ENCODE measurements at places on chromosomes 1 and 21.

DNA sequence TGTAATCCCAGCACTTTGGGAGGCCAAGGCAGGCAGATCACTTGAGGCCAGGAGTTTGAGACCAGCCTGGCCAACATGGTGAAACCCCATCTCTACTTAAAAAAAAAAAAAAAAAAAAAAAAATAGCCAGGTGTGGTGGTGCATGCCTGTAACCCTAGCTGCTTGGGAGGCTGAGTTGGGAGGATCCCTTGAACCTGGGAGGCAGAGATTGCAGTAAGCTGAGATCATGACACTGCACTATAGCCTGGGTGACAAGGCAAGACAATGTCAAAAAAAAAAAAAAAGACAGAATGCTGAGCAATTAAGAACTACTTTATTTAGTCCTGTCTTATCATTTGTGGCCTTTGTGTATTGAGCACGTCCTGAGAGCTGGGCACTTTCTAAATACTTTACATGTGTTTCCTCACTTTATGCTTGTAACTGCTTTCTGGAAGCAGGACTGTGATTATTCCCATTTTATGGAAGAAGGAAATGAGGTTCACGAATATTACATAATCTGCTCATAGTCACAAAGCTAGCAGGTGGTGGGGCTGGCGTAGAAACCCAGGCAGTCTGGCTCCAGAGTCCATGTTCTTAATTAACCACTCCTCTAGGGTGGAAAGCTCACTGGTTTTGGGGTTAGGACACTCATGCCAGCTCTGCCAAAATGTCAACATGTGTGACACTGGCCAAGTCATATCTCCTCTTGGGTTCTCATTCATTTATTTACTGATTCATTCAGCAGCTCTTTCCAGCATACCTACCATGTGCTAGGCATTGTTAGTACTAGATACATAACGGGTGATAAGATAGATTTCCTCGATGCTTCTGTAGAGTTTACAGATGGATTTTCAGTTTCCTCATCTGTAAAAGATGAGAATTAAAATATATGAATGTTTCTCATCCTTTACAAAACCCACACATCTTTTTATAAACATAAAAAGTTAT lies 57.7 kb downstream of the DDR2 start:
- DNase-seq = peak; percentile 56

DNA sequence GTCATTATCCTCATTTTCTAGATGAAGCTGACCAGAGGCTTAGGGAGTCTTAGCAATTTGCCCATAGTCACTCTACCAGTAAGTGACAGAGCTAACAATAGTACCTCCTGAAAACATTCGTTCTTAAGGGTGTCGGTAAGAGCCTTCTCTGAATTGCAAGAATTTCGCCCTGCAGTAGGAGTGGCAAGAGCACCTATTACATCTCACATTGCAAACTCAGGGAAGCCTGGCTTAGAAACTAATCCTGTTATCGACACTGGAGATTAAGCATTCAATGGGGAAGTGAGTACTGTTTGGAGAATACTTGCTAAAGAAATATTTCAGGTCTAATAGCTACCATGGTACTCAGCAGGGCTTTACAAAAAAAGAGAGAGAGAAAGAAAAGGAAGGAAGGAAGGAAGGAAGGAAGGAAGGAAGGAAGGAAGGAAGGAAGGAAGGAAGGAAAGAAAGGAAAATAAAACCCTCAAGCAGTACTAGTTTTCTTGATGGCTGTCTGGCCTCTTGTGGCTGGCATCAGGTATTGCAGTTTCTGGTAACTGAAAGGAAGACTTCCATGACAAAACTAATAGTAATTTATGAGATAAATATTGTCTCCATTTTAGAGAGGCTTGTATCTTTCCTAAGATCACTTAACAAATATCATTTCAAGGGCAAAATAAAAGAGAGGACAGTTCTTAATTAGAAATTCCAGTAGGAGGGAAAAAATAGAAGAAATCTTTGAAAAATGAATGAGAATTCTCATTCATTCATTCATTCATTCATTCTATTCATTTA lies 10.4 kb downstream of the C1orf226 start:
- DNase-seq = no peak

DNA sequence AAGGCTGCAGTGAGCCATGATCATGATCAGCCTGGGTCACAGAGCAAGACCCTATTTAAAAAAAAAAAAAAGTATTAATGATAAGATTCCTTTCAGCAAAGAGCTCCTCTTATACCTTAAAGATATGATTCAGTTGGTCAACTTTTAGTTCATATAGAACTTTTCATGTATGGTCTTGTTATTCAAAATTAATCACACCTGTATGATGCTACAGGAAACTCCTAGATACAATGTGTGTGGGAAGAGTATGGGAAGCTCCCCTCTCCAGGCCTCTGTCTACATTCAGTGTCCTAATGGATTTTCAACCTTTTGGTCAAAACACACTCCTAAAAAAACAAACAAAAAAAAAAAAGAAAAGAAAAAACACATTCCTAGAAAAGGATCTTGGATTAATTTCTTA lies 17.1 kb downstream of the MR1 start:
- DNase-seq = no peak

- peak; percentile 1 for DNase-seq
Measured at GRCh38 chr1:7590426-7590790, 180.7 kb upstream of the VAMP3 start.

GRCh38 chr1:50265790-50266314 lies 157.1 kb downstream of the ELAVL4 start:
- peak; percentile 13 for DNase-seq

DNA sequence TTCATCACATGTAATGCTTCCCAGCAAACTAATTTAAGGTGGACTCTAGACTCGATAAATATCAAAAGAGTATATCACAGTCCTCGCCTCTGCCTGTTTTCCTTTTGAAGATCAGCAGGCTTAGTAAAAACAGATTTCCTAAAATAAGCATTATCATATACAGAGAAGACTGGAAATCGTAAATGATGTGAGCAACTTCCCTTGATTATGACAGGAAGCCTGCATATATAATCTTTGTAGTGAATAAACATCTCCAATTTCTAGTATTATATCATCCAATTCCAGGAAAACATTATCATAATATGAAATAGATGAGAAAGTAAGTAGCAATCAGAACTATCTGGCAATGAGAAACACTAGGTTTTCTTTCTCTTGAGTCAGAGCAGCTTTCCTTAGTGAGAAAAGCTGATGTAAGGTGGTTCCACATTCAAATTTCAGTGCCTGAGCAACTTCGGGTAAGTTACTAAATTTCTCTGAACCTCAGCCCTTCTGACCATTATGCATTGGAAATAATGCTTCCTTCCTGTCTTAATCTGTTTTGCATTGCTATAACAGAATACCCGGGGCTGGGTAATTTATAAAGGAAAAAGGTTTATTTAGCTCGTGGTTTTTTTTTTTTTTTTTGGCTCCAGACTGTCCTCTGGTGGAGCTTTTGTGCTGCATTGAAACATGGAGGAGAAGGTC lies 12.6 kb upstream of the POU2F1 start:
- no peak for DNase-seq

DNA sequence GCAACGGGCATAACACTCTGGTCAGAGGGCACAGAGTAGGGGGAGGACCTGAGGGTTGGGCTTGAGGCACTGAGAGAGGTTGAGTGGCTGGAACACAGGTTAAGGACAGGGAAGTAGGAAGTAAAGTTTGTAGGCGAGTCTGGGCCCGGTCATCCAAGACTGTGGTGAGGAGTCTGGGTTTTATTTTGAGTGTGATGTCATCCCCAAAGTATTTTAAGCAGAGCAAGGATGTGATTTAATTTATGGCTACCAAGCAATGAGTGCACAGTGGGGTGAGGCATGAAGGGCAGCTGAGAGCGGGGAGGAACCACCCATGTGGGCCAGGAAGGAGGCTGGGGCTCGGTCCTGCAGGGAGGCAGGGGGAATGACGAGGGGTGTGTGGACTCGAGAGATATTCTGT lies 11.2 kb upstream of the VWA5B1 start:
- no peak for DNase-seq

GRCh38 chr21:17930093-17930492 lies 110.9 kb upstream of the C21orf91 start:
- DNase-seq = no peak

DNA sequence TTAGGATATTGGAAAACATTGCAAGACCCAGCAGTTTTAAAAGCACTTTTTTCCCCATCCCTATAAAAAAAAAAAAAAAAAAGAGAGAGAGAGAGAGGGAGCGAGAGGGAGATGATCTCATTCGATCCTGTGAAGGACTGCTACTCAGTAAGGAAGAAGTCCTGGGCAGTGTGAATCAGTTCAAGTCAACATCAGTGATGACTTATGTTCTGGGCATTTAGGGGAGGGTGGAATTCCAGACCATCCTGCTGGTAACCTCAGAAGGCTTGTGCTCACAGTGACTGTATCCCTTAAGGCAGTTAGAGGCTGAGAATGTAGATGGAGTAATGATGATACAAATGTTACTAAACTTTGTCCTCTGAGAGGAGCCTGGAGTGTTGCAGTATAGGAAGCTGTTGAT lies 151.4 kb downstream of the TGFB2 start:
- no peak for DNase-seq

DNA sequence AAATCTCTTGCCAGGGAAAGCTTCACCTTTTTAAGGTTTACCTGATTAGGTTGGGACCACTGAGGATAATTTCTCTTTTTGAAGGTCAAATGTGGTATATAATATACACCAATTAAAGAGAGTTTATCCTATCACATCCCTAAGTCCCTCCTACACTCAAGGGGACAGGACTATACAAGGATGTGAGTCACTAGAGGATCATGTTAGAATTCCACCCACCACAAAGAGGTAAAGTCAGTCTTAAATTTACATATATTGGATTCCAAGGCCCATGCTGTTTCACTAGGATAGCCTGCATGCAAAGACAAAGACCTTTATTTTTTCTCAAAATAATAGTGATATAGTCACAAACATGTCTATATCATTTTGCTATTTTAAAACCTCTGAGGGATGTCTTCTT lies 164.4 kb downstream of the GIPC2 start:
- DNase-seq = no peak

DNA sequence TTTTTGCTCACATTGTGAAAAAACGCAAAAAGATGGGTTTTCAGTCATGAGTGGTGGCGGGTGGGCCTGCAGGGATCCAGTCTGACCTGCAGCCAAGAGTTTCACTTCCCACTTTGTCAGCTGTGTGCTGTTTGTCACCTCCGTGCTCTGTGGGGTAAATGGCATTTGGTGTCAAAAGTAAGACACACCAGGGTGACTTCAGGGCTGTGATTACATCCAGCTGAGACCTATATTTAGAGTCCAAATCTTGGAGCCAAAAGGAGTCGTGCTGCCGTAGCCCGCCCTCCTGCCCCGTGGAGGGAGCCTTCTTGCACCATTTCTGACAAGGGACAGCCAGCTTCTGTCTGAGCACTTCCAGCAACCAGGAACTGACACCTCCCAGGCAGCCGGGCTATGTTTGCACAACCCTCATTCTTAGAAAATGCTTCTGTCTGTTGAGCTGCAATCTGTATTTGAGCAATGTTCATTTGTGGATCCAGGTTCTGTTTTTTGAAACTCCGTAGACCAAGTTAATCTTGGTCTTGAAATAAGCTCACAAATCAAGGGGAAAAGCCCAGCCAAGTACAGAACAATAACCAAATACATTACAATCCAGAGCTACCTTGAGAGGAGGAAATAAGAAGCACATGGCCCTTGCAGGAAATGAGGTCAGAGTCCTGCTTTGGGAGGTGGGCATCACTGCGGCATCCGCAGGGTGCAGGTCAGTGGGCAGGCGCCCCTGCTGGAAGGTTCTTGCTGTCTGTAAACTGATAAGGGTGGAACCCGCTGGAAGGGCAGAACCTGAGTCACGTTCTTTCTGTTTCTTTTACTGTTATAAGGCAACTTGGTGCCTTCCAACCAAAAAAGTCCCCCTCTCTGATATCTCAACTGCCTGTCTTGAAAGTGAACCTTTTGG lies 14.4 kb downstream of the ABCG1 start:
- peak; percentile 95 for DNase-seq
